ENCODE measurements at places on chromosomes 1 and 21. TPM values are rescaled to one million over a fixed set of nuclear protein-coding genes. Genes with fewer than 3 reads are reported as not detected.

The SERINC2 gene
- 158 TPM for total RNA-seq

The DNALI1 gene
- 0.71 TPM for total RNA-seq

The RNU1-3 gene
- total RNA-seq, result 4,441 TPM

The NECAP2 gene
- 67.6 TPM for total RNA-seq

The FCRL1 gene
- not detected for total RNA-seq

The MSH4 gene
- total RNA-seq, result 0.07 TPM

The DNM3 gene
- 2.1 TPM for total RNA-seq

The TNFRSF4 gene
- total RNA-seq, result not detected

The TRIM67 gene
- not detected for total RNA-seq

The UTS2 gene
- not detected for total RNA-seq

The XCL1 gene
- not detected for total RNA-seq

The IL10 gene
- total RNA-seq, result not detected

The IFNLR1 gene
- 10.9 TPM for total RNA-seq

The ITLN2 gene
- not detected for total RNA-seq

The CR1 gene
- total RNA-seq, result not detected

The CD1B gene
- total RNA-seq, result not detected

The OR14A16 gene
- total RNA-seq, result not detected

The PRELP gene
- 0.07 TPM for total RNA-seq

The AMY1C gene
- not detected for total RNA-seq

The S100A5 gene
- total RNA-seq, result not detected

The KLHL17 gene
- total RNA-seq, result 16.6 TPM
